Pancreas (tissue), 10 donors: ENCODE measurements at places on chromosomes 3 and 15.

GRCh38 chr3:27072810-27073651 is 296.2 kb downstream of the NEK10 start:
- no peak for DNase-seq

GRCh38 chr15:68637767-68638404 is 59.1 kb downstream of the CORO2B start:
- no peak for DNase-seq

- no peak for DNase-seq
Measured at GRCh38 chr15:79467865-79468586, 35.9 kb downstream of the MINAR1 start.

DNA sequence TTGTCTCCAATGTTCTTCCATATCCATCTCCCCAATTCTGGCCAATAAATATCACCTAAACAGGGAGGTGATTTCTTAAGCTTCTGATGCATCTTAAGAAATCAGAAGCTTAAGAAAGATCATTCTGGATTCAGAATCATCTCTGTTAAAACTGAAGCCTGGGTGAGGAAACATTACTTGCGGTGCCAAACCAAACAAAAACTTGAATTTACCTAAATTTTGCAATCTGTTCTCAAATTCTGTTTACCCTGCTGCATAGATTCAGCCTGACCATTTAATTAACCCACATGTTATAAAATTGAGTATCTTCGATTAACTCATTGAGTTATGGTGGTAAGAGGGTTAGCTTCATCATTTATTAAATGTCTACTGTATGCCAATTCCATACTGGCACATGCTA is 204.4 kb upstream of the ZNF385D start:
- DNase-seq: no peak

DNA sequence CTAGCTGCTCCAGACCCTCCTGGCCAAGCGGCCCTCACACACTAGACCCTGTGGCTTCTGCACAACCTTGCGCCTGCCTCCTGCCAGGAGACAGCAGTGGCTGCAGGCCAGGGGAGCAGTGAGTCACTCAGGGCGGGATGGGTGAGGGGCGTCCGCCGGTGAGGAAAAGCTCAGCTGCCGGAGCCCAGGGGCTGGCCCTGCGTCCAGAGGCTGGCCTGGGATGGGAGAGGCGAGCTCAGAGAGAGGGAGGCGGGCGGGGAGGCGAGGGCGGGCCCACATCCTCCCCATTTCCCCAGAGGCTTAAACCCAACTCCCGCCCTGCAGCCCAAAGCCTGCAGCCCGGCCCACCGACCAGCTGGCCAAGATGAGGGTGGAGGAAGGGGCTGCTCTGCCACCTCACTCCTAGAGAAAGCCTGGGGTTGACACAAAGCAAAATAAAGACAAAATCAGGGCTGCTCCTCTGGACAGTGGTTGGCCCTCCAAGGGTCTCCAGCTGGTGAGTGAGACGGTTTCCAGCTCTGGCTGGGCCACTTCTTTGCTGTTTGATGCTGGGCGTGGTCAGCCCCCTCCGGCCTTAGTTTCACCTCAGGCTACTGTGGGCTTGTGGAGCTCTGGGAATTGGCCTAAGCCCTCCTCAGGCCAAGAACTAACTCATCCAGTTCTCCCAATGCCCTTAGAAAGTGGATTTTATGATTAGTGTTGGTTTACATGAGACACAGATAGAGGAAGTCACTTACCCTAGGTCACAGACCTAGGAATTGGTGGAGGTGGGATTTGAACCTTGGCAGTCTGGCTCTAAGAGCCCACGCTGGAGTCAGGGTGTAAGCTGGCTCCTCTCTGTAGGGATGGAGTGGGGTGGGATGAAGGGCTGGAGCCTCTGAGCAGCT is 50.6 kb downstream of the IQSEC1 start:
- DNase-seq: no peak

GRCh38 chr15:35320911-35321310 is 225.1 kb downstream of the DPH6 start:
- no peak for DNase-seq

- no peak for DNase-seq
Measured at GRCh38 chr15:90708516-90708915, 8.6 kb upstream of the BLM start.

DNA sequence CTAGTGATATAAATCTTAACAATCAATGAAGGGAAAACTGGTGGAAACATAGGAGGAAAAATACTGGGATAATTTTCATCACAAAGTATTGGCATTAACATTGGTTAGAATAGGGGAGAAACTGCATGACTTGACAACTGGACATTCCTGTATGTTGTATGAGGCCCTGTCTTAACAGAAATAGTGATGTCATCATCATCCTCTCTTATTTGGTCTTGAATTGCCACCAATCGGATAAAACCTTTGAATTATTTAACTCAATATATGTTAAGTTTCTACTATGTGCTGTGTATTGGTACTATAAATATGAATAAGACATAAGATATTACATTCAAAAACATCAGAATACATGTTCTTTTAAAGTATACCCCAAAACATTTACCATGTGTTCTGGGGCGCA is 130.1 kb upstream of the CCDC54 start:
- DNase-seq: no peak

GRCh38 chr3:111874177-111874820 is 15.2 kb downstream of the PHLDB2 start:
- no peak for DNase-seq

DNA sequence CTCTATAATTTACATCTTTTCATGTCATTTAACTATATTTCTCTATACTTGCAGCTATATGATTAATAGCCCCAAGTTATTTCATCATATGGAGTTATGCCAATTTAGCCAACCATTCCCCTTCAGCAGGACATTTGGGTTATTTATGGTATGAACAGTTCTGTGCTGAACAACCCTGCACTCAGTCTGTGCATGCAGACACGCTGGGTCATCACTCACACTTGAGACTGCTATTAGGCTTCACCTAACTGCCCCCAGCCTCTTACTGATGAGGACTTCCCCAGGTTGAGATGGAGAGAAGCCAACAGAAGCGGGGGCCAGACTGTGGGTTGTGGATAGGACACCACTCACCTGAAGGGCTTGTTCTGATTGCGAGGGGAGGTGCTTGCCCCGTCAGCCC is 7.3 kb downstream of the TADA3 start:
- DNase-seq: no peak

GRCh38 chr3:121520510-121520909 is 25.3 kb downstream of the POLQ start:
- DNase-seq: no peak

DNA sequence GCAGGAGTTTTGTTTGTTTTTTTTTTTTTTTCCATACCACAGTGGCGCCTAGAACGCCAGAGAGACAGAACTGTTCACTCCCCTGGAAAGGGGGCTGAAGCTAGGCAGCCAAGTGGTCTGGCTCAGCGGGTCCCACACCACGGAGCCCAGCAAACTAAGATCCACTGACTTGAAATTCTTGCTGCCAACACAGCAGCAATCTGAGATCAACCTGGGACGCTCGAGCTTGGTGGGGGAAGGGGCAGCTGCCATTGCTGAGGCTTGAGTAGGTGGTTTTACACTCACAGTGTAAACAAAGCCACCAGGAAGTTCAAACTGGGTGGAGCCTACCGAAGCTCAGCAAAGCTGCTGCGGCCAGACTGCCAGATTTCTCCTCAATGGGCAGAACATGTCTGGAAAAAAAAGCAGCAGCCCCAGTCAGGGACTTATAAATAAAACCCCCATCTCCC is 29.8 kb downstream of the SPICE1 start:
- no peak for DNase-seq

DNA sequence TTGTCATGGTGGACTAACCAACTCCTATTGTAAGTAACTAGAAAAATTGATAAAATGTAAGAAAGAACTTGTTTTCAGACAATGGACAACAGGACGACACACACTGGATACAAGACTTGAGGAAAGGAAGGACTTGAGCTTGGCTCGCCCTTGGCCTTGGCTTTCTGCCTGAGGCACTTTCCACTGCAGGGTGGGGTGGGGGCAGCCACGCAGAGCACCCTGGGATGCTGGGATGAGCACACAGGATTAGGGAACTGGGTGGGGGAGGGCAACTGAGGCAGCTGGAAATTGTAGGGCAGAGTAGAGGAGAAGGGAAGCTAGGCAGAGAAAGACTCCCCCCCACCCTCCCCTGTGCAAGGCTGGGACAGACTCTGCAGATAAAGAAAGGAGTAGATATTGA is 25.5 kb upstream of the HHATL start:
- no peak for DNase-seq

GRCh38 chr3:17352620-17353019 is 389.8 kb downstream of the TBC1D5 start:
- DNase-seq: no peak

- DNase-seq: no peak
Measured at GRCh38 chr3:94232921-94233320, 170.1 kb downstream of the NSUN3 start.

- no peak for DNase-seq
Measured at GRCh38 chr15:59176653-59177316, 29.9 kb upstream of the LDHAL6B start.

- no peak for DNase-seq
Measured at GRCh38 chr3:134136604-134137003, 106.9 kb upstream of the SLCO2A1 start.

DNA sequence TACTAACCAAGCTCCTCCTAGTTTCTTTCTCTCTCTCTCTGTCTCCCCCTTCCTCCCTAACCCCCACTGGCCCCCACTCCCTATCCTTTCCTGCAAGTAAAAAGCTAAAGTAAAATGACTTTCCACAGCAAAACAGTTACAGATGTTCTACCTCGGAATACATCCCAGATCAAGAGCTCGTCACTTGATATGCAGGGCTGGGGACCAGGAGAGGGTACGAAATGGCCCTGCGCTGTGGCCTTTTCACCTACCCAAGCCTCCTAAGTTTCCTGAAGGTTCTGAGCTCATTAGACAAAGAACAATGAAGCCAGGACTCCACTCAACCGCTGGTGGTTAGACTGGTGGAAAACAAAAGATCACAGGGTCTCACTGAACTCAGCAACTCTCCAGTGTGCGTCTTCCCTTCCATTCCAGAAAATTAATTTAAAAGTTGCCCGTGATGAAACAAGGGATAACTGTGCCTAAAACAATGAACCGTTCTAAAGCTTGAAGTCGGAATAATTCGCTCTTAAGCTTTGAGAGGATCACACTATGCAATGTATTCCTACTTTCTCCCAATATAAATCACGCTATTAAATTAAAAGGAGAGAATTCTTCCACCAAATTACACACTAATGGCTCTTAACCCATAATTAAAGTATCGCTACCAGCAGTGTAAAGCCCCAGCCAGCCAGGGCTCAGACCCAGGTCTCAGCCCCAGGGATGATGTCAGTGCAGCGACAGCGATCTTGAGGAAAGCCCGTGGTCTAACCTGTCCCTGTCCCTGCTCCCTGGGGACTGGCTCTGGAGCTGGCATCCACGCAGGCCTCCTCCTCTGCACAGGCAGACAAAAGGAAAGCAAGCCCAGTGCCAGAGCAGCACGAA is 5.0 kb downstream of the VGLL4 start:
- no peak for DNase-seq

DNA sequence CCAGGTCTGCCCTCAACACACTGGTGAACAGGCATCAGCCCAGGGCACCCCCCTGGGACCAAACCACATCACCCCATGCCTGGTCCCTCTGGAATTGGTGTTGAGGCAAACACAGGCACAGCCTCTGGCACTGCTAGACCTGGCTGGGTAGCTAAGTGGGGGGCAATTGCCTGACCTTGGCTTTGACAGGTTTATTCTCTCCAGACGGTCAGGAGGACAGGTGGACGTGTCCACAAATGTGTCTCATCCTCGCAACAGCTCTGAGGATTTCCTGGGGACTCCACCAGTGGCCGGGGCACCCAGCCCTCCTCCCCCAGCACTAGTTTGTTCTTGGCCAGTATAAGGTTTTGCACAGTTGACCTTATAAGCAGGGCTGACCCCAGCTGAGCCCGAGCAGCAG is 31.3 kb downstream of the TKT start:
- DNase-seq: no peak

DNA sequence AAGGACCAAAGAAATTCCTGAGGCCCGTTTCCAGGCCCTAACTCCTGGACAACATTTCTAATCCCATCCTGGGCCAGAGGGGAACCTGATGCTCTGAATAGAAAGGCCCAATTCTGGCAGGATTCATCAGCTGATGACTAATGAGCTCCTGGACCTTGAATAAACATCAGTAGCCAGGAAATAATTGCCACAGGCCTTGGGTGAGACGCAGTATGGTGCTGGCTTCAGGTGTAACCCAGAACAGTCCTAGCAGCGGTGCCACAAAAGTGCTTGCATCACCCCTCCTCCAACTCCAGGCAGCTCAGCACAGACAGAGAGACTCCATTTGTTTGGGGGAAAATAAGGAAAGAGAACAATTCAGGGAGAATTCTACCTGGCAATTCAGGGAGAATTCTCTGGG is 184.7 kb upstream of the POU1F1 start:
- no peak for DNase-seq

DNA sequence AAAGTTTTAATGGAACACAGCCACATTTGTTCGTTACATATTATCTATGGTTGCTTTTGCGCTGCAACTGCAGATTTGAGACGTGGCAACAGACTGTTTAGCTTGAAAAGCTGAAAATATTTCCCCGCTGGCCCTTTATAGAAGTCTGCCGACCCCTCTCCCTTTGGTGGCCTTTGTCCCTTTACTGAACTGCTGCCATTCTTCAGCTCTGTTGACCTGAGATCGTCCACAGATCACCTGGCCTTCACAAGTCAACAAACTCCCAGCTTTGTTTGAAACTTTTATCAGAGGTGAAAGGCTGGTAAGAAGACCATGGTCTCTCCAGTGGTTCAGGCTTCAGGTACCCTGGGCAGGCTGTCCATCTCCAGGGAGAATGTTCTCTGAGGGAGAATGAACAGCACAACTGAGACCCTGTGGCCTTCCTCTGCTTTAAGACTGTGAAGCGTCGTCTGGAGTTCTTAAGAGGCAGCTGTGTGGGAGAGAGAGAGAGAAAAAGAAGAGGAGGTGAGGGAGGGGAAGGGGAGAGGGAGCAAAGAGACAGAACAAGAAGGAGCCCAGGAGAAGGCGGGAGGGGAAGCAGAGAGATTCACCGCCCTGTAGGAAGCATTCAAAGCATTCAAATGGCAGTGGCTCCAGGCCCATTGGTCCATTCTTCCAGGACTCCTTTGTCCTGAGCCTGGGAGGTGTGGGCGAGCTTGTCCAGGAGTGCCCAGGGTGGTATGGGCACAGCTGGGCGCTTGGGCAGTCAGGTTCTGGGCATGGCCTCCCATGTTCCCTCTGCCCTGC is 53.7 kb upstream of the INSYN1 start:
- DNase-seq: no peak

- no peak for DNase-seq
Measured at GRCh38 chr3:170344971-170345370, 12.5 kb upstream of the SKIL start.

DNA sequence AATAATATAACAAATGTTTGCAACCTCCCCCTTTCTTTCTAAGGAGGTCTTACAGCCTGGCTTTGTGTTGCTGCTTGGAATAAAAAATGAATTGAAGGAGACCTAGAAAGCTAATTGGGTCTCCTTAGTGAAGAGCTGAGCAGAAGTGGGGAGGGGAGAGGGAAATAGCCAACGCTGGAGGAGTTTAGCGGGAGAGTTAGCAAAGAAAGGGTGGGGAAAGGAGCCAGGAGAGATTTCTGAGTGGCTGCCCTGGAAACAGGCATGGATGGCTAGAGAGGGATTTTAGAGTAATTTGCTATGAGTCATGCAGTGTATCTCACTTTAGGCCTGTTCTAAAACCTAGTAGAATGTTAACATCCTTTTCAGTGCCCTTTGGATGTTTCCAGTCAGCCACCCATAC is 45.2 kb upstream of the PFN2 start:
- no peak for DNase-seq
